Neural progenitor cell (in vitro differentiated cells): ENCODE measurements at places on chromosomes 13 and 19.

DNA sequence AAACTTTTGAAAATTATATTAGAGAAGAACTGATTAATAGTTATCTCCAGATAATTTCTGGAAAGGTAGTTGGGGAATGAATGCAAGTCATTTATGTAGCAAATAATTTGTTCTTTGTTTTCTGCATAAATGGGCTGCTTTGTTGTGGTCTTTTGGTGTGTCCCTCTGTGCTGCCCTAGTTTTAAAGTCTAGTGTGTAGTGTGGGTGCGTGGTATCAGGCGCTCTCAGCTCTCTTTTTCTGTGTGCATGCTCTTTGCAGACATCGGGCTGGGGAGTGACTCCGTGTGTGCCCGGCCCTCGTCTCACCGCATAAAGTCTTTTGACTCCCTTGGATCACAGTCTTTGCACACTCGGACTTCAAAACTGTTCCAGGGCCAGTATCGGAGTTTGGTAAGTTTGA is 94.5 kb downstream of the ARHGEF7 start:
- DNase-seq, result no peak

DNA sequence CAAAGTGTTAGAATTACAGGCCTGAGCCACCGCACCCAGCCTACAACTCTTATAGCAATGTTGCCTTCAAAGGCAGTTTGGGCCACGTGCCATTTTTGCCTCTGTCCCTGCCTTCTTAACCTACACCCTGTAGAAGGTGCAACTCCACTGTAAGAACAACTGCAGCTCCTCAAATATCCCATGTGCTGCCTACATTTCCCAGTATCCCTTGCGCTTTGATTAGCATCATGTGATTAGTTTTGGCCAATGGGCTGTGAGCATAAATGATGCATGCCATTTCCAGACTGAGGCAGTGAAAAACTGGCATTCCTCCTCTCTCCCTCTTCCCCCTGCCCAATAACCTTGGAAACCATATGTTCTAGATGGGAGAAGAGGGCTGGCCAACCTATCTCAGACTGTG is 75.2 kb upstream of the MRI1 start:
- peak; percentile 43 for DNase-seq

- no peak for DNase-seq
Measured at GRCh38 chr19:19074196-19074882, 10.5 kb downstream of the SLC25A42 start.

GRCh38 chr19:7756258-7756657 is 6.8 kb upstream of the CLEC4M start:
- DNase-seq, result no peak

- DNase-seq, result no peak
Measured at GRCh38 chr19:1555487-1556389, 12.4 kb downstream of the MEX3D start.

DNA sequence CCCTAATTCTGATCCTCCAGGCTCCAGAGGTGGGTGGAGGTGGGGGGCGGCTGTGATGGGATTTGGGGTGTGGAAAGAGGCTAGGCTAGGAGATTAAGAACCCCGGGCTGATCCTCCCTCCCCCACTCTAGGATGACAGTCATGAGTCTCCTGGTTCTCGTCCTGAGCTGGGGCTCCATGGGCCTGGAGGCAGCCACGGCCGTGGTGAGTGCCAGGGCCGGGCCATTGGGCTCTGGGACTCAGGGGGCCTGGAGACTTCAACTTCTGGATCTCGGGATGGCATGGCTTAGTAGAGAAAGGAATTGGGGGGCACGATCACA is 13.9 kb downstream of the TTYH1 start:
- no peak for DNase-seq

- no peak for DNase-seq
Measured at GRCh38 chr19:41434450-41434849, 5.3 kb downstream of the DMAC2 start.

- DNase-seq, result no peak
Measured at GRCh38 chr13:28055357-28055756, 45.0 kb downstream of the FLT3 start.

GRCh38 chr19:42471554-42472249 is 29.0 kb upstream of the CXCL17 start:
- no peak for DNase-seq

- peak; percentile 77 for DNase-seq
Measured at GRCh38 chr19:13507053-13507611, 853 bp upstream of the CACNA1A start.

DNA sequence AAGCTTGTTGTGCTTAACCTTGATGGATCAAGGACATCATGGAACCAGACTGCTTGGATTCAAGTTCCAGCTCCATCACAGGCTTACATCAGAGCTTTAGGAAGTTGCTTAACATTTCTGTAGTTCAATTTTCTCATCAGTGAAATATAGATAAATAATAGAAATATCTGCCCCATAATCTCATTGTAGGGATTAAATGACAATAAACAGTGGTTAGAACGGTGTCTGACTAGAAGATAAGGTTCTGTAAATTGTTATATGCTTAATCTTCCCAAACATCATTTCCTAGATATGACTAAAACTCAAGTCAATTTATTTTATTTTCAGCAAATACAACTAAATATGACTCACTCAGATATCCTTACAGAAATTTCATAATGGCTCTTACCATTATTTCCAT is 83.5 kb downstream of the SLITRK1 start:
- DNase-seq, result no peak

GRCh38 chr19:46745030-46745429 is 827 bp upstream of the FKRP start:
- no peak for DNase-seq

GRCh38 chr19:5967994-5968430 is 9.9 kb downstream of the RANBP3 start:
- DNase-seq, result peak; percentile 79

- no peak for DNase-seq
Measured at GRCh38 chr13:41282129-41282571, 18.8 kb upstream of the MTRF1 start.

DNA sequence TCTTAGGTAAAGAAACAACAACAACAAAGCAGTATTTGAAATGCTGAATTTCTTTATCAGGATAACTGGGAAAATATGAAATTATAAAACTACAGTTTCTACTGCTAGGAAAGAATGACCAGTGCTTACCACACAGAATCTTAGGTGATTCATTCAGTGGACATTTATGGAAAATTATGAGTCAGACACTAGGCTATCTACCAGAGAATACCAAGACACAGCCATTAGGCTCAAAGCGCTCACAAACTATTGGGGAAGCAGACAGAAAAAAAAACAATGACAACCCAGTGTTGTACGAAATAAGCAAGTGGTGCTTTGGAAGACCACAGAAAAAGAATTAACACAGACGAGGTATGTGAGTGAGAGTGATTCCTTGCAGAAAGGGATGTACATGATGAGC is 1019.5 kb downstream of the PCDH9 start:
- no peak for DNase-seq

DNA sequence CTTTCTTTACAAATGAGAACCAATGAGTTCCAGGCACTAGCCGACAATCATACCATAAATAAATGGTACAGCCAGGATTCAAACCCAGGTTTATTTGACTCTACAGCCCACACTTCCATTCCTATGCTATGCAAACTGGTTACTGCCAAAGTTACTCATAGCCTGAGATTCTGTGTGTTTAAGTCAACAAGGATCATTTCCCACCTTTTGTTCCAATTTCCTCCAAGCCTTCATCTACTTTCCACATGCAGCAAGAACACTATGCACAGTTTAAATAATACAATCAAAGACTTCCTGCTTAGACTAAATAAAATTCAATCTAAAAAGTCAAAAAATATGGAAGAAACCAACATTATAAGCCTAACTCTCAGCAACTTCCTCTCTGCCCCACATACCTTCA is 59.2 kb upstream of the KLF12 start:
- DNase-seq, result no peak

- DNase-seq, result no peak
Measured at GRCh38 chr13:22031702-22032286, 360.9 kb downstream of the FGF9 start.

DNA sequence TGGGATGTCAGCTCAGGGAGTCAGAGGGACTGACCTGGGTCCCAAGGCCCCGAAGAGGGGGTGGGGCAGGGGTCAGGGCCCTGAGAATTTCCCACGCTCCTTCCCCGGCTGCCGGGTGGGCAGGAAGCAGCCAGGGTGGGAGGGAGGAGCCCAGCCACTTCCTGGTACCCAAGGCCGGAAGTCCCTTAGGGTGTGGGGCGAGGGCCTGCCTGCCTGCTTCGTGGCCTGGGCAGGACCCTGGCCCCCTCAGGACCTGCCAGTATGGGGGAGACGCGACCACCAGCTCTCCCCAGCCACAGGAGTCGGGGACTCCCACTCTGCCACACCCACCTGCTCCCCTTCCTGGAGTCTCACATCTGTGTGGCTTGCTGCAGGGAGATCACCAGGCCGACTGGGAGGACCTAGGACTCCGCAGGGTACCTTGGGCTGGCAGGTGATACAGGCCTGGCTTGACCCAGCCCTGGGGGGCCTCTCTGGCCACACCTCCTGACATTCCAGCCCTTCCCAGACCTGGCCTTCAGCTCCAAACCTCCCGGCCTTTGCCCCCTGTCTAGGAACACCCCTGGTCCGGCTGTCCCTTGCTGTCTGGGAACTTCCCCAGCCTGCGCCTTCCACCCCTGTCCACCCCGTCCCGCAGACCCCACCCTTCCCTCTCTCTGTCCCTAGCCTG is 9.8 kb upstream of the CIRBP start:
- peak; percentile 71 for DNase-seq

DNA sequence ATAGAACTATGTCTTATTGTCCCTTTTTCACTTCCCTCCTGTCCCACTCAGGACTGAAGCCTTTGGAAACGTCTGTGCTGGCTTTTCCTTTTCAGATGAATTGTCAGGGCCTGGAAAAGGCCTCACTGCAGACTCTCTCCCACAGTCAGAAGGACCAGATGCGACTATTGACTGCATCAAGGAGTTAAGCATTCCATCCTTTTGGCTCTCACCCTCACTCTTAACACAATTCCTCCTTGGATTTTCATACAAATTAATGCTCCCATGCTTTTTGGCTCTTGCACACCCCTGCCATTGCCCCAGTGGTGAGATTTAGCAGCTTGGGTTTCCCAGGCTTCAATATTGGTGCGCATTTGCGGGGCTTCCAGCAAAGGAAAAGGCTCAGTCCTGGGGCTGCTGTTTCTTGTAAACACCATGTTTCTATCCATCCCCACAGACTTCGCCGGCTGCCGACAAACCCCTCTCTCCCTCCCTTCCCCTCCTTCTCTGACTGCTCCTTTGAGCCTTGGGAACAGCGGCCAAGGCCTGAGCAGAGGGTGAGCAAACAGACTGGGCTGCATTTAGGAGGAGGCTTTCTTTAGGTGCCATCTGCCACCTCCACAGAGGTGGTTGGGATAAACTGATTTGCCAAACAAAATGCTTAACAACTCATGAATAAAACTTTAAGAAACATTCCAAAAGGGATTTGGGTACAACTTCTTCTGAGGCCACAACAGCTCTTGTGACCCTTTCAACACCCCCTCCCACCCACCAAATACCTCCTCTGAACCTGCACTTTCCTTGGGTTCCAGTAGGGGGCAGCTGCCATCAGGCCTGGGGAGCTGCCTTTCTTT is 48.6 kb upstream of the PCDH8 start:
- DNase-seq, result peak; percentile 80

DNA sequence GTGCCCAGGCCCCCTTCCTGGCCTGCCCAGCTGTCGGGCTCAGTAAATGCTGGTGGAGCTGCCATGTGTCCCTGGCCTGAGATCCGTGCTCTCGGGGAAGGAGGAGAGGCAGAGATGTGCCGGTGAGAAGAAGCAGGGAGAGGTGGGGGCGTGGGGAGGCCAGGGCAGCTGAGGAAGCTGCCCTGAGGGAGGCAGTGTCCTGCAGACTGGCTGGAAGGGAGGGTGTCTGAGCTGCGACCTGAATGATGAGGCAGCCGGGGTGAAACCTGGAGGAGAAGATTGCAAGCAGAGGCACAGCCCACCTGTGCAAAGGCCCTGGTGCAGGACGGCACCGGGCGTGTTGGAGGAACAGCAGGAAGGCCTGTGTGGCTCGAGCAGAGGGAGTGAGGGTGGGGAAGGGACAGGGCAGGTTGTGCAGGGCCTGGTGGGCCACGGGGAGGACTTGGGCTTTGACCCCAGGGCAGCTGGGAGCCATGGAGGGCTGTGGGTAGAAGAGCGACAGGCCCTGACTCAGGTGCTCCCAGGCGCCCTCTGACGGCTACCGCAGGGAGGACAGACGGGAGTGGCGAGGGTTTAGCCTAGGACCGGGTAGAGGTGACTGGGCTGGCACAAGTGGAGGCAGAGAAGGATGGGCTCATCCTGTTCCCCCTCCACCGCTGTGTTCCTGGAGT is 14.0 kb upstream of the CELF5 start:
- DNase-seq, result peak; percentile 61

DNA sequence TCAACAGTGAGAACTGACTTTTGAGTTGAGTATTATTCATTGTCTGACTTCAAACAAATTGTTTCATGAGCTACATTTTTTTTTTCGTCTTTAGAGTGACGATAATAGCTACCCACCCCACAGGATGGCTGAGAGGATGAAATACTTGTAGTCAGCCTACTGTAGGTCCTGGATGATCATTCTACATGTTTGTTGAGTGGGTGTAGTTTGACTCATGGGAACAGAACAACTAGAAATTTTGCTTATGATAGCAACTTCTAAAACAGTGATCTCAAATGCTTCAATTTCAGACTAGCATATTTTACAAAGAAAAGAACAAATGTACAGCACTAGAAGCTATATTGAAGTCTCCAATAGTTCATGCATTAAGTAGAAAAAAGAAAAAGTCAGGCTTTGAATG is 651.8 kb downstream of the PCDH9 start:
- DNase-seq, result no peak

GRCh38 chr13:79678100-79678499 is 197.1 kb downstream of the NDFIP2 start:
- DNase-seq, result no peak

GRCh38 chr19:43470288-43470687 is 4.9 kb upstream of the LYPD3 start:
- DNase-seq, result no peak

DNA sequence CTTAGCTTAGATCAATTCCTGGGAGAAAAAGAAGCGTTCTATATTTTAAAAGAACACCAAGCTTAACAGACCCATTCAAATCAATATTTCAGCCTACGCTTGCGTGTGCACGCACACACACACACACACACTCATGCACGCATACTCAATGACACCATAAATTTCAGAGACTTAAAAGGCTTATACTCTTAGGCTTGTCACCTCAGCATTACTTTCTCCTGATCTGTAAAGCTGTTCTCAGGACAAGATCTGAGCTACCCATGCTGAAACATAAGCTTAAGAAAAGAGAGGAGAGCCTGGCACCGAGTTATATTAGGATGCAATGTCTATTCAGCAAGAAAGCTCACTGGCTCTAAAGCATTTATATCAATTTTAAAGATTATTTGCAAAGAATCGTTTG is 368.5 kb downstream of the FGF14 start:
- no peak for DNase-seq

GRCh38 chr13:107937848-107938247 is 277.5 kb downstream of the LIG4 start:
- DNase-seq, result no peak

DNA sequence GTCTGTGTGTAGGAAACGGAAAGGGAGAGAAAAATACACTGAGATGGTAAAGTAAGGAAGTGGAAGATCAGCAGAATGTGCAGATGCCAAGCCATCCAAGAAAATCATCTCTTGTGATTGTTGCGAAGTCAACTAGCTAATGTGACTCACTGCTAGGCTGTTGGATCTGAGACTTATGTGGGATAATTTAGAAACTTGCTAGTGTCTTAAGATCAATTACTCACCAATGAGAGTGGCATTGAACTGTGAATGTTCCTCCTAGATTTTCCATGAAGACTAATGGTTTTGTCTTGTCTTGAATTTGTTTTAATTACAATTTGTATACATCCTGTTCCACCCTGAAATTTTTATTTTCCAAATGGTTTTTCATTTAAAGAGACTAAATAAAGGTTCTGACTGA is 771.6 kb downstream of the EFNB2 start:
- no peak for DNase-seq

GRCh38 chr19:39052243-39052746 is 19.9 kb upstream of the FBXO27 start:
- peak; percentile 85 for DNase-seq
